EH (cell line): ENCODE measurements at places on chromosomes 4 and X.
A peak's percentile ranks its signal among the peaks of the same experiment; 100 is the strongest.

DNA sequence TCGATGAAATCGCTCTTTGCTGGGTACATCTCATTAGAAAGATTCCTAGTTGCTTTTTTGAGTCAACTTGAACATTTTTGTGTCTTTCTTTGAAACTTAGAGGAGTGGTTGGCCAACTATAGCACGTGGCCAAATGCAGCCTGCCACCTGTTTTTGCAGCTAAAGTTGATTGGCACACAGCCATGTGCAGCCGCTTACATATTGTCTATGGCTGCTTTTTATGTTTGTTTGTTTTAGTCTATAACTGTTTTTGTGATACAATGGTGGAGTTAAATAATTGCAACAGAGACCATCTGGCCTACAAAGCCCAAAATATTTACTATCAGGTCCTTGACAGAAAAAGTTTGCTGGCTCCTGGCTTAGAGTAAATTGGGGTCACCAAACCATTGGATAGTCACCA lies 86.3 kb downstream of the CLCN4 start:
- DNase-seq = no peak

DNA sequence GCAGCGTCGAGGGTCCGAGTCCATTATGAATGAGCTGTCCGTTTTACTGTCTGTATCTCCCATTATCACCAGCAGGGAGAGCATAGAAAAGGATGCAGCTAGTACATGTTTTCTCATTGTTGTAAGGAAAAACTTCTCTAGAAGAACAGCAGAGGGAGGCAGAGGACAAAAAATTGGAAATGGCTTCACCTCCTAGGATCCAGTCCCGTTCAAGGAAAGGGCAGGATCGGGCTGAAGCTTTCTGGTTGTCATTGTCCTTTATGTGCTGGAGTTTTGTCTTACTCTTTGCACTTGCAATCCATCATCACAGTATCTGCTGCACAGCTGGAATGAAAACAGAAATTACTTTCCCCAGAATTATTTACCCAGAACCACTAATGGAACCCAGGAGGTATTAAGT lies 14.7 kb downstream of the NDP start:
- peak; percentile 78 for DNase-seq

- DNase-seq = no peak
Observed at GRCh38 chrX:44225667-44226066, 117.8 kb downstream of the EFHC2 start.

DNA sequence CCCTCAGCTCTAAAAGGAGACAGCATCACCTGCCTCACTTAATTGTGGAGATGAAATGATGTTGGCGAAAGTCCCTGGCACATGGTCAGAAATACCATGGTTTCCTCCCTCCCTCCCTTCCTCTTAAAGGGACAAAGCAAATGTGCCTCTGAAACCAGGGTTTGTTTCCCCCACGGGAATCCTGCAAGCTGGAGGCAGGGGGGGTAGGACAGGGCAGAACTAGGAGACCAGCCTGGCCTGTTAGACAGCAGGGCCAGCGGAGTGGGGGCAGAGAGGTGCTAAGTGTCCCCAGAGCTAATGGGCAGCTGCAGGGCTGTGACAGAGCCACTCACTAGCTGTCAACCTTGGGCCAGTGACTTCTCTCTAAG lies 5.7 kb downstream of the RTL5 start:
- no peak for DNase-seq

DNA sequence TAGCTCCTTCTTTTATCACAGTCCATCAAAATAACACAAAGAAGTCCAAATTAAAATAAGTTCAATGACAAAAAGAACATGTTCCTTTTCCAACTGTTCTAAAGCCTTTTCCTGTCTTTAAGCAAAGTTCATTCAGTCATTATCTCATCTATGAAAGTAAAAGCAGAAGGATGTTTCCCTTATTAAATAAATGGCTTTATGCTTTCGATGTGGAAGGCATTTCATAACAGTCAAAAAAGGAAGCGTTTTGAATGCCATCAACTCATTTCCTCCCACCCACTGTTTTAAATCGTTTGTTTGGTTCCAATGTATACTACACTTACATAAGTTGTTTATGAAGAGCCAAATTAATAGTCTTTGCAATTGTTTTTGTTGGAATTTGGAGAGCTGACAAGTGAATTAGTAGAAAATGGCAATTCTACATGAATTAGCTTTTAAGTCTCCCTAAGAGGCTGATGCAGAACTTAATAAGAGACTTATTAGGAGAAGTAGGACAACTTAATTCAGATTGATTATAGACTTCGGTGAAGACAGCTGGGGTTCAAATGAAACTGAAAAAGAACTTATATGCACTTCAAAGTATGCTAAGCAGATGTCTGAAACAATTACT lies 392.6 kb upstream of the FTHL17 start:
- DNase-seq = no peak

DNA sequence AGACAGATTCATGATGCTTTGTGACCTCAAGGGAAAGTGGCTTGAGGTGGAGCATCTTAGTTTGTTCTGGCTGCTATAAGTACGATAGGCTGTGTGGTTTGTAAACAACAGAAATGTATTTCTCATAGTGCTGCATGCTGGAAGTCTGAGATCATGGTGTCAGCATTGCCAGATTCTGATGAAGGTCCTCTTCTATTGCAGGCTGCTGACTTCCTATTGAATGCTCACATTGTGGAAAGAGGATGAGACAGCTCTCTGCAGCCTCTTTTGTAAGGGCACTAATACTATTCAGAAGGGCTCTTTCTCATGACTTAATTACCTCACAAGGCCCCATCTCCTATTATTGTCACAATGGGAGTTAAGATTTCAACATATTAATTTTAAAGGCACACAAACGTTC lies 1674.0 kb upstream of the PCDH7 start:
- peak; percentile 60 for DNase-seq

DNA sequence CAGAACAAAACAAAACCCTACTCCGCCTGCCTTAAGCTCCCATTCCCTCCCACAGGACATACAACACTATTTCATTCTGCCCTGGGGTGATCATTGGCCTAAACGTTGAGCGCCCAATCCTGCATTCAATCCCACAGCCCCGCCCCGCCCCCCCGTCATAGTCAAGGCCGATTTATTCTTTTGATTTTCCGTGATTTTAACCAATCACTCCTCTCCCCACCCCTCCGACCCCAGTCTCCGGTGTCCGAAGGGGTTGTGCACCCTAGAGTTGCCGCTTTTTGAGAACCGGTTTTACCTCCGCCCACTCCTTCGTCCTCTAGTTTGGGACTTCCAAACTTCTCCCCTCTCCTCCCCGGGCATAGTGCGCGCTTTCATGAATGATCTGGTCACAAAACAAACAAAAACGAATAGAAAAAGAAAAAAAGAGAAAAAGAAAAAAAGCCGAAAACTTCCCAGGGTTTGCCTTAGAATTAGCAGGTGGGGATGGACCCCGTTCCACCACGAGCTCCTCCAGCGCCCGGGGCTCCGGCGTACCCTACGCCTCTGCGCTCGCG lies 446 bp upstream of the UBE2A start:
- DNase-seq = peak; percentile 55

DNA sequence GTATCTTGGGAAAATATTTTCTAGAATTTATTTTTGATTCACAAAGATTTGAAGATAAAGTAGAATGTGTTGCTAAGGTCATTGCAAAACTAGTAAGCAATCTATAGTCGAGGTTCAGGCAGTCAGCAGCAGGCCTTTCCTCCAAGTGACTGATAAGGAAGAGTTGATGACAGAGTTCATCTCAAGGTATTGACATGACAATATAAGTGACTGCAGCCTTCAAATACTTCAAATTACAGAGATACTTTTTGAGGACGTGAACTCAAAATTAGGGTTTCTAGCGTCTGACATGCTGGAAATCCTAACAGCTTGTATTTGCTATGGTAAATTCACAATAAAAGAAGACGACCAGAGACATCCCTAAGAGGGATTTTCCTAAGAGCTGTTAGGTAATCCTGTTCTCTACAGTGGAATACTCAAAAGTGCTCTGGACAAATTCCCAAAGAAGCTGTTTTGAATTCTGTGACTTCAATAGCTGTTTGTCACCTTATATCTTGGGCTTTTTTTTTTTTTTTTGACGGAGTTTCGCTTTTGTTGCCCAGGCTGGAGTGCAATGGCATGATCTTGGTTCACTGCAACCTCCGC lies 7.4 kb downstream of the ARHGAP10 start:
- DNase-seq = peak; percentile 24

- no peak for DNase-seq
Observed at GRCh38 chr4:121227341-121227792, 63.2 kb upstream of the TNIP3 start.

GRCh38 chrX:63930140-63930539 lies 145.1 kb upstream of the ARHGEF9 start:
- DNase-seq = peak; percentile 46

- DNase-seq = no peak
Observed at GRCh38 chr4:79235095-79235494, 90.8 kb downstream of the NAA11 start.

DNA sequence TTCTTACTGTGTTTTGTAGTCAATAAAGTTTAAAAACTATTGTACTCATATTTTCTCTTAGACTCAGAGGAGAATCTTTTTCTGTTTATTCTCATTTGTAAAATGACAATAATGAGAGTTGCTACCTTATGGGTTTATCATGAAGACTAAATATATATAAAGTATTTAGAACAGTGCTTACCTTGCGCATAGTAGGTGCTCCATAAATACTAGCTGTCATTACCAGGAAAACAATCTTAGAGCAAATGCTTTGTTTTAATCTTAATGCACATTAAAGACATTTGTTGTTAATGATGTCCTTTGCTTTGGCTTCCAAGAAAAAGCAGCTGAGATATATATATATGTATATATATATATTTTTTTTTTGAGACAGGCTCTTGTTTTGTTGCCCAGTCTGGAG lies 44.9 kb downstream of the FIP1L1 start:
- no peak for DNase-seq

DNA sequence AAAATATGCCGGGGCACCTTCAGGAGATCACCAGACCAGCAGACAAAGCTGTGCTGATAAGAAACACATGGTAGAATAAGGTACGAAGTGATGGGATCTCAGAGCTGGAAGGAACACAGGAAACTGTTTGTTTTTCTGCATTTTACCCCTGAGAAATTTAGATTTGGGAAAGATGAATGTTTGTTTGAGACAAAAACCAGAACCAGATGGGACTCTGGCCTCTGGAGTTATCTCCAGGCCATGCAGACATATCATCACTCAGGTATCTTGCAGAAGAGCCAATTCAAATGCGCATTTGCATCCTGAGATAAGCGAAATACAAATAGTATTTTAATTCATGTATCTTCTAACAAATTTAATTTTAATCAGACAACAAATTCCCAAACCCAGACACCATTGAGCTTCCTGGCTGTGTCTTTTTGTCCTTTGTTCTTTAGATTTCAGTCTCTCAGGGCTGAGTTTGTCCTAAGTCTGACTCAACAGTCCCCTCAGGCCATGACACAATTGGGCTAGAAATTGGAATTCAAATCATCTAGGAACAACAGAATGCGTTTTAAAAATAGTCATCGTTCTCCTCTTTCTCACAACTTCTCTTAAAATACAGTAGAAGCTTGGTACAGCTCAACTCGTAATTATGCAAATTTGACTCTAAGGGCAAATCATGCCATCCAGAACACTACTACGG lies 159.0 kb downstream of the PACRGL start:
- peak; percentile 59 for DNase-seq

DNA sequence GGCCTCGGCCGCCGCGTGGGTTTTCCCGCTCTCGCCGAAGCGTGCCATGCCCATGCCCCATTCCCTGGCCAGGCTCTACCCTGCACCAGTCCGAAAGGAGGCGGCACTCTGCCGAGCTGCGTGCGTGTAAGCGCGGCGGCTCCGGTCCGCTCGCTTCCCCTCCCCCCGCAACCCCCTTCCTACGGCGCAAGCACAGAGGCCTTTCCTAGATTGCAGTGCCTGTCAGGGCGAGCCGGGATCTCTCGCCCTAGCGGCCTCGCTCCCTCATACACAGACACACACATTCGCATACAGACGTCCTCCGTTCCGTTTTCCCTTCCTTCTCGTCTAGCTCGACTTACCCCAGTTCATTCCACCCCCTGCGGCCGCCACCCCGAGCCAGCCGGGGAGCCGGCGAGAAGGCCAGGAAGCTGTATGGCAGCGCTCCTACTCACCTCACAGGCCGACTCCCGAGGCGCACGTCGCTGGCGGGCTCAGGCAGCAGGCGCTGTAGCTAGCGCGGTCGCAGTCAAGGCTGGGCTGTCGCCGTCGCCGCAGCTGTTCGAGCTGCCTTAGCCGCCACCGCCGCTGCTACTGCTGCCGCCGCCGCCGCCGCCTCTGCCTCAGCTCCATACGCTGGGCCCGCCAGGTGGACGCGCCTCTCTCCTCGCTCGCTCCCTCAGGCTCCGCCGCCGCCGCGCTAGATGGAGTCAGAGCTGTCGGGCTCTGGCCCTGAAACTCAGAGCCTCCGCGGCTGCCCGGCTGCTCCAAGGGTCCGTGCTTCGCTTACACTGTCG lies 615 bp downstream of the NEXMIF start:
- DNase-seq = peak; percentile 0

DNA sequence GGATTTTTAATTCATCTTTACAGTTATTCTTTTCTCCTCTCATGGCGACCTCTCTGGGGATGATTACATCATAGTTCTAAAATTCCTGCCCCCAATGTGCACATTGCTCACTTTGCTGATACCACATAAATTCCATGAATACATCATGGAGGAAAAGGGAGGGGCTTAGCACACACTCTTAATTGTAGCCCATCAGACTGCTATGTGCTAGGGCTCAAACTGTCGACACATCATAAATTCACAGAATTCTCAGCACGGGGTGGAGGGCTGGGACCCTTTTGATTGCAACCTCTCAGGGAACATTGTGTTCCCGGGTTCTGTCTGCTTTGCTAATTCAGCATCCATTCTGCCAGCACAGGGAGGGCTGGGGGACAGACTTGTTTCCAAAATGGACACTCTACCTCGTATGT lies 592.9 kb downstream of the BCOR start:
- DNase-seq = peak; percentile 0
